ENCODE measurements at places on chromosomes 7 and 10. TPM values are rescaled to one million over a fixed set of nuclear protein-coding genes. Genes with fewer than 3 reads are reported as not detected.

NOC3L gene
- 44.3 TPM for total RNA-seq

GRID1 gene
- not detected for total RNA-seq

IKZF1 gene
- 208 TPM for total RNA-seq

DNA sequence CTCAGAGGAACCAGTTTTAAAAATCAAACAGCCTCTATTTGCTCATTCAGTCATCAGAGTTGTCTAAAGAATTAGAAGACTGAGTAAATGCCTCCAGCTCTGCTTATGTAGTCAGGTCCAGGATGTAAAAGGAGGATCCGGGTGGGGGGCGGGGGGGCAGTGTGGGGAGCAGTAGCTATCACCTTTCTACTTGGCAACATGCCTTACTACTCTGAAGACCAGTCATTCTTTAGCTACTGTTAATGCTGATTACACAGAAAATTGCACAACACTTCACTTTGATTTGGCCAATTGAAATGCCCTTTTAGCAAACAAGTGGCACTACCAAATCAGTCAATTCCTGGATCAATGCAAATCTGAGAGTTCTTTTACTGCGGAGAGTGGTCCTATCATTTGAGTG, 164.2 kb downstream of the NXPH1 start:
- DNase-seq, result no peak

GRCh38 chr7:8133188-8133848, 128.6 kb downstream of the ICA1 start:
- no peak for DNase-seq

DNA sequence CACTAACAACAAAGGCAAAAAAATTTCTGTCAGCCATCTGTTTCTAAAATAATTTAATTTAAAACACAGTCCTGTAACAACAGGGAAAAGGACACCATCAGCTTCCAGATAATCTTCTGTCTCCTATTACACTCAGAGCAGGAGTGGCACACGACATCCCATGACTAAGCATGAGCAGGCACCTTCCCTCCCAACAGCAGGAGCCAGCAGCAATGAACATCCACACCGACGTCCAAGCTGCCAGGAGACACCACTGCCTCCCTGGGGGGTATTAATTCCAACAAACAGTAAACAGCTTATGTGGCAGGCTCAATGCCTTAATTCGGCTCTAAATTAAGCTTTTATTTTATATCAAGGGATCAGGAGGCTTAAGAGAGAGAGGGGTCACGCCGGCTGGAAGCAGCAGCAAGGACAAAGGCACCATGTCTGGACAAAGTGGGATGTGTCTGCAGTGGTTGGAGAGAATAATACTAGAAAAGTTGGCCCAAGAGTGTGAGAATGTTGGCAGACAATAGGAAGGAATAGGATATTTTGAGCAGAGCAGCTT, 45.7 kb downstream of the KIAA1549 start:
- no peak for DNase-seq

GRCh38 chr10:26516540-26517101, 78.5 kb downstream of the APBB1IP start:
- no peak for DNase-seq

Data from activated naive CD4-positive, alpha-beta T cell treated with anti-CD3 and anti-CD28 coated beads, Interleukin-2, amount 50 U/mL, for 72 hours (primary cell).